Memory B cell (primary cell): ENCODE measurements at places on chromosomes 7 and 10.
A peak's percentile ranks its signal among the peaks of the same experiment; 100 is the strongest.

- DNase-seq, result no peak
Observed at GRCh38 chr7:17719998-17720397, 220.3 kb downstream of the SNX13 start.

- DNase-seq, result no peak
Observed at GRCh38 chr10:18860631-18861240, 187.9 kb upstream of the MALRD1 start.

DNA sequence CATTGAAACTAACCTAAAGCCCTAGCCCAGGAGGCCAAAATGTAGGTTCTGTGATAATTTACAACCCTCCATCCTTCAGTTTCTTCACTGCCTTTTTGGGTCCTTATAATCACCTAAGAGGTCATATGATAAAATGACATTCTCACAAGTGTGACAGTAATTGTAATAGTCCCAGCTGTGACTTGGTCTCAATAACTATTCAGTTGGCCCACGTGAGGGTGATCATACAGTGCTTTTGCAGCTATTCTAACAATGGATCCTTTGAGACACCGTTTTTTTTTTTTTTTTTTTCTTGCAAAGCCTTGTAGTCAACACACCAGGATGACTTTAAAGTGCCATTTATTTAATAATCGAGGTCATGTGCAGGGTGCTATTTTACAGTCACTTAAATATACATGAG lies 760.0 kb downstream of the PHTF2 start:
- DNase-seq, result no peak

- DNase-seq, result no peak
Observed at GRCh38 chr7:77388055-77388641, 28.0 kb downstream of the GSAP start.

DNA sequence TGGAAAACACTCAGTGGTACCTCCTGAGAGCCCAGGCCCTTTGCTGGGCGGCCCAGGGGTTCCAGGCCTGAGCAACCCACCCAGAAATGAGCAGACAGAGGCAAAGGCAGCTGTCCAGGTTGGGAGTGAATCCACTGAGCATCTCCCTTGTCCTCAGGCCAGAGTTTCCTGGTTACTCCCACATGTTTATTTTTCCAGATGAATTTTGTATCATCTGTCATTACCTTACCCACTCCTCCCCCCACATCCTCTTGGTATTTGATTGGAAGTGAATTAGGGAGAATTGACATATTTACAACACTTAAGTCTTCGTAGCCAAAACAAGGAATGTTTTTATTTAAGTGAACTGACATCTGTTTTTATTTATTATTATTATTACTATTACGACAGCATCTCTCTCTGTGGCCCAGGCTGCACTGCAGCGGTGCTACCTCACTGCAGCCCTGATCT lies 13.2 kb upstream of the LMBR1 start:
- DNase-seq, result no peak

DNA sequence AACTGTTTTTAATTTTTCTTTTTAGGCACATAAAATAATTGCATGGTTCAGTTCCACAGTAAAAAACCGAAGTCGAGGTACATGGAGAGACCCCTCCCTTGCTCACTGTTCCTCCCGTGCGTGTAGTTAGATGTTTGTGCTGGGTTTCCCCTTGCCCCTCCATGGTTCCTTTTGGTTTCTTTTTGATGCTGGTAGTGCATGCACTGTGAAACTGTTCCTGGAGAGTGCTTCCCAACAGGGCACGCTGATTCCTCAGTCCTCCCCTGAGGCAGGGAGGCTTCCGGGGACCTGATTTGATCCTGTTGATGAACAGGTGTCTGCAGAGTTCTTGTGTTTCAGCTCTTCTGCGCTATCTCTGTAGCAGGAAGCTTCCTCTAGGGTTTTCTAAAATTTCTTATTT lies 69.5 kb downstream of the ADCY1 start:
- no peak for DNase-seq

GRCh38 chr7:38584443-38585210 lies 46.5 kb downstream of the AMPH start:
- DNase-seq, result no peak

DNA sequence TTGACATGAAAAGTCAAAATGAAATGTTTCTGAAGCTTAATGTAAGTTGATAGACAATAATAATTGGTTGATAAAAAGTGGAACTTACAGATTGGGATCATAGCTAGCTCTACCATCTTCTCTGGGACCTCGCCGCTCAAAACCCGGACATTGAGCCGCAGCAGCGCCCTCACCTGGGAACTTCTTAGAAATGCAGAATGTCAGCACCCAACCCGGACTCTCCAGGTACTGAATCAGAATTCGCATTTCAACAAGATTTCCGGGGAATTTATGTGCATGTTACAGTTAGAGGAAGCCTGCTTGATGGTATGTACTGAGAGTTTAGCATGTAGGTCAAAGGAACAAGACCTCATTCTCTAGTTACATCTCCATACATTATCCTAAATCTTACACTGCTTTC lies 36.7 kb upstream of the ABLIM1 start:
- DNase-seq, result peak; percentile 20

DNA sequence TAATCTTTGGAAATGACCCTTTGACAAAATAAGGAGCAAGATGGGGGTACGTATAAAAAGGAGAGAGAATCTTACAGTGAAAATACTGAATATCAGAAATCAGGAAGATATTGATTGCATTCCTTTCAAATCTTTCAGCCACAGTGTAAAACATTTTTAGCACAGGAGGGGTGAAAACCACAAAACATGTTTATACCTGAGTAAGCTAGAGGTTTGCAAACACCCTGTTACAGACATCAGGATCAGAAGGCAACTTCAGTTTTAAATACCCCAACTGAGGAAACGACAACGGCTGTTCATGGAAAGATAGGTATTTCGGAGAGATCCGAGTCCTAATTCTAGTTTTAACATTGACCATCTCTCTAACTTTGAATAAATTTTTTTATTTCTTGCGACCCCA lies 69.1 kb upstream of the ITGB1 start:
- DNase-seq, result no peak

DNA sequence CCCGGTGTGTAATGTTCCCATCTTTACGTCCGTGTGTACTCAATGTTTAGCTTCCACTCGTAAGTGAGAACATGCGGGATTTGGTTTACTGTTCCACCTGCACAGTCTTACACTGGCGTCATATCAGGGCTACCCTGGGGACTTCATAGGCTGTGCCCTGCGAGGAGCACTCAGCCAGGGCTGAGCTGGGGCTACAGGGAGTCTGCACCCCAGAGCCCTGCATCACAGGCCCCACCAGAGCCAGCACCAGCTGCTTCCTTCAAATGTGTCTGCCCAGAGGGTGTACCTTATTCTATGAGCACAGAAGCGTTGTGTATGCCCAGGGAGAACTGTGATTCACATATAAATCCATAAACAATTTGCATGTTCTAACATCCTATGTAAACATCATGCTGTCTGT lies 277.1 kb downstream of the TCERG1L start:
- DNase-seq, result no peak

- DNase-seq, result no peak
Observed at GRCh38 chr10:25059990-25060389, 43.6 kb downstream of the THNSL1 start.

- no peak for DNase-seq
Observed at GRCh38 chr10:102770792-102771191, 27.0 kb downstream of the WBP1L start.

DNA sequence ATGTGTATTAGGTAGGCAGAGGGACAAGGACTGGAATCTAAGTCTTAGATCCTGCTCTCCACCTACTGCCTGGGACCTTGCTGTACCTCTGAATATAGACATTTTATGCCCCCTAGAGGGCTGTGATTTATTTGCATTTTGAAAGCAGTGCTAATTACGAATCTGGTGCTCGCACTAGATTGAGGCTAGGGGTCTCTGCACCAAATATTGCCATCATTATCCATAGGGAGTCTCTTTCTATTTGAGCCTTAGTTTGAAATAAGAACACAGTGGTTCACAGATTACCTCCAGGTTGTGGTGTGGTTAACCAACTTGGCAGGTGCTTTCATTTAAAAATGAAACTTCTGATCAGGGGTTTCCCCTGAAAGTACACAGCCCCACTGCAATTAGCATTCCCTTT lies 41.8 kb downstream of the CNNM1 start:
- no peak for DNase-seq

DNA sequence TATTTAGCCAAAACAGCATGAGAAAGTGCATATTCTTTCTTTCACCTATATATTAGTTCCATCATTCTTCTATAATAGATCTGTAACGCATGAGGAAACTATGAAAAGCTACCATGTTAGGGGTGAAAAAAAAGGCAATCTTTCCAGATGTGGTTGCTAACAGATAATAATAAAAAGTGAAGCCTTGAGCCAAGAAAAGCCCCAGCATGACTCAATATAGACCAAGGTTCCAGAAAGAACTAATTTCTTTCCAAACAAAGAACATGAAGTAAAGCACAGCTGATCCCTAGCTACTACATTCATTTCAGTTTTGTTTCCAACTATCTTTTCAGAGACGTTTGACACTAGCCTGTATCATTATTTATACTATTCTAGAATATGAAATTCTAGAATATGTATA lies 16.4 kb downstream of the ARL4A start:
- no peak for DNase-seq

GRCh38 chr7:20365486-20365885 lies 34.8 kb downstream of the ITGB8 start:
- no peak for DNase-seq

DNA sequence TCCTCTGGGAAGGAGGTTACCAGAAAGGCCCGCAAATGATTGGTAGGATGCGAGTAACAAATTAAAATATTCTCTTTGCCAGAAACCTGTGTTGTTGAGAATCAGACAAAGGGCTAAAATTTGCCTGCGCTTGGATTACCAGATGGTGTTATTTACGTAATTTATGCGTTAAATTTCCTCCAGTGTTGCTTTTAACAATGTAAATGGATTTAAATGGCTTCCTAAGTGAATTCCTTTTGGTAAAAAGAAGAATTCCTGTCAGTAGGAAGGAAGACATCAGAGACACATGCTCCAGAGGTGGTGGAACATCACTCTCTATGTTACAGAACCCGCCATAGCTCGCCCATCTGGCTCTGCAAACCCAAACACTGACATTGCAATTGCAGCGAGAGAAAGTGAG lies 520.6 kb downstream of the GALNT17 start:
- DNase-seq, result no peak

GRCh38 chr10:71144824-71145223 lies 67.5 kb upstream of the UNC5B start:
- no peak for DNase-seq
